Stimulated activated CD8-positive, alpha-beta memory T cell treated with anti-CD3 and anti-CD28 coated beads, Interleukin-12 subunit alpha, Interleukin-12 subunit beta, amount 100 ng/mL, for 1 hour (primary cell): ENCODE measurements at places on chromosomes 6 and 20.

DNA sequence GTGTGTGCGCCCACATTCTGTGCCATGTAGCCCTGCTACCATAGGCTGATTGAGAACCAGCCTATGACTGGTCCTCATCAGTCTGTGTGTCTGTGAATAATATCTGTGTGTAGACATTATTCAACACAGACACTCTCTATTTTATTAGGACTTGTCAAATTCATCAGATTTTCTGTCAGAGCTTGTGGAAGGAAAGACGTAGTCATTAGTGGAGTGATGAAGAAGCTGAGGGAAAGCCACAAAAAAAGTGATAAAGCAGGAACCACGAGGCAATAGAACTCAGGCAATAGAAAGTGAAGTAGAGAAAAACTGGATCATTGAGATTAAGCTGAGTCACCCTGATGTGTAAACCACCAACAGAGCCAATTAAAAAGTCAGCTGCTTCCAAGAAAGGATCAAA lies 122.2 kb upstream of the MARCKS start:
- DNase-seq = no peak

DNA sequence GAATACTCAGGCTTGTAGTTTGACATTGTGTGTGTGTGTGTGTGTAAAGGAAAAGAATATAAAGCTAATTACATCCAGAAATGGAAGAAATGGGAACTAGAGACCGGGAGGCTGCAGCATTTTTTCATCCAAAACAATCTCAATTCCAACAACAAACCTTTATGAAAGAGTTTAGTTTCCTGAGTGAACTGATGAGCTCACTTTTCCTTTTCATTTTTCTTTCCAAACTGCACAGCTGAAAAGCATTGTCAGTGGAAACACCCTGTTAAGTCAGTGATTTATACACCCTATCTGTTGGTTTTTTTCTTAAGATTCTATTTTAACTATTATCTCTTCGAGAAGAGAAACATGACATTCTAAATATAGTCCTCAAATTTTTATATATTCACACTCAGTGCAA lies 130.9 kb downstream of the RFPL4B start:
- DNase-seq = no peak

GRCh38 chr6:107628878-107629277 lies 139.0 kb downstream of the SOBP start:
- DNase-seq = no peak

- DNase-seq = peak; percentile 23
Measured at GRCh38 chr6:34414999-34415858, 10.6 kb downstream of the RPS10 start.

DNA sequence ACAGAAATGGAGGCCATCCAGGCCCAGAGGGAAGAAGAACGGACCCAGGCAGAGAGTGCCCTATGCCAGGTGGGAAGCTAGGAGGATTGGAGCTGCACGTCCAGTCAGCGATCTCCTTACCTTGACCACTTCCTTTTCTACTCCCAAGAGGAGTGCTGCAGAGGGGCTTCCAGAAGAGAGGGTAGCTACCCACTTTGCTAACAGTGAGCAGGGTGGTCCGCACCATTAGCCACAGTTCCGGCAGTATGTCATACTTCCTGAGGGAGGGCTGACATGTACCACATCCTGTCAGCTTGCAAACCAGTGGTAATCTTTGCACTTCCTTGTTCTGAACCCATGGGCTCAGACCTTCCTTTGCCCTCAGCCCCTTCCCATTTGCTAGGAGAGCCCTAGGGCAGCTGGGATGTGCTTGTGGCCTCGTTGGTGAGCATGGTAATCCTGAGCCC lies 35.4 kb downstream of the CEP250 start:
- DNase-seq = peak; percentile 49

DNA sequence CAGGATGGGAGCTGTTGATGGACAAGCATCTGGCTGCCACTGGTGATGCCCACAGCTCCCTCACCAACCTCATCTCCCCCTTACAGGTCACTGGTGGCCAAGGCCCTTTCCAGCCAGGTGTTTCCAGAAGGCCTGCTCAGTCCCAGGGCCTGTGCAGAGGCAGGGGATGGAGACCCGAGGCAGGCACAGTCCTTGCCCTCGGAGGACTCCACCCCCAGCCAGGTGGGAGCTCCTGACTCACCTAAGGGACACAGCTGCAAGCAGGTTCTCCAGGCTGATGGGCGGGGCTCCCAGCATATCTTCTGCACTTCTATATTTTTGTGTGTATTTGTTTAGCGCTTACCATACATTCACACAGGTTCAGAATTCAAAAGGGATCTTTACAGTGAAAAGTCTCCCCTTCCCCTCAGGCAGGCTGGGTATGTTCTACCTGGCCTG lies 17.4 kb downstream of the PRPH2 start:
- DNase-seq = no peak
